ENCODE measurements at places on chromosomes 3 and 15.

DNA sequence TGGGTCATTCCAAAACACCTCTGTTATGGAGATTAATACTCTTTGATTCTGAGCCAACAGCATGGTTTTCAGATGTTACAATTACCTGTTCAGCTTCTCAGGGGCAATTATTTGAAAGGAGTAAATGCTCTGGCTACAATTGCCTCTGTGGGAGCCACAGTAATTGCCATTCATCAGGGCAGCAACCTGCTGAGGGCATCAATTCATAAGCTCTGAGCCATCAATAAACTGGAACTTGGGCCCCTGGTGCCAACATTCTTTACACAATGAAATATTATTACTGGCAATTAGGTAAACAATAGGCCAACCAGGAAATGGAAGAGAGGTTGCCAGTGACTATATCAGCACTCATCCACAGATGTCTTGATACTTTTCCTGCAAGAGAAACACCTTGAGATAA, 660.8 kb downstream of the MECOM start:
- DNase-seq: no peak

DNA sequence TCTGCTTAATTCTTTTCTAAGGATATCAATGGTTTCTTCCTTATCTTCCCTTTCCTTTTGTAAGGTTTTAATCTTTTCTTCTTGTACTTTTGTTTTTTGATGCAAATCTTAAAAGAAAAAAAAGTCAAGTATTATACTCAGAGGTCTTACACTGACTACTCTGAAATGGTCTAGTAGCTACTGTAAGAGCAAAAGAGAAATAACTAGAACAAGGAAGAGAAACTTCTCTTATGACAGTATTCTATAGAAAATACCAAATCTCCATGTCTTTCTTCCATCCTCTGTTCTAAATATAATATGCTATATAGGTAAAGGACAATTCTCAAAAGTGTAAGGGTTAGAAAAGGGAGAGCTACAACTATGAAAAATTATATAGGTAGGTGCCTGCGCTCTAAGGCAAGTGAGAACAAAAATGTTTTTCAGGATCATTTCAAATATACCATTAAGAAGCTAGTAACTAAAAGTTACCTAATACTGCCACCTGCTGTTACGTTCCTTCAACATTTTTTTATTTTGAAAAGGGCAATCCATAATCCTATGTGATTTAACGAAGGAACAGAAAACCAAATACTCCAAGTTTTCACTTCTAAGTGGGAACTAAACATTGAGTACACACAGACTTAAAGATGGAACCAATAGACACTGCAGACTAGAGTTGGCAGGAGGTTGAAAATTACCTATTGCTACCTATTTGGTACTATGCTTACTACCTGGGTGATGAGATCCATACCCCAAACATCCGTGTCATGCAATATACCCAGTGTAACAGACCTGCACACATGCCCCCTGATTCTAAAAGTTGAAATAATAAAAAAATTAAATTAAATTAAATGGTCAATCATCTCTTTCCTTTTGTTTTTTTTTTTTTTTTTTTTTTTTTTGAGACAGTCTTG, 36.7 kb downstream of the CIP2A start:
- no peak for DNase-seq

GRCh38 chr15:71333839-71334238, 218.6 kb downstream of the THSD4 start:
- no peak for DNase-seq

- DNase-seq: no peak
Measured at GRCh38 chr15:62799037-62799436, 243.5 kb upstream of the TPM1 start.

GRCh38 chr3:192869131-192870031, 48.3 kb downstream of the MB21D2 start:
- DNase-seq: no peak

DNA sequence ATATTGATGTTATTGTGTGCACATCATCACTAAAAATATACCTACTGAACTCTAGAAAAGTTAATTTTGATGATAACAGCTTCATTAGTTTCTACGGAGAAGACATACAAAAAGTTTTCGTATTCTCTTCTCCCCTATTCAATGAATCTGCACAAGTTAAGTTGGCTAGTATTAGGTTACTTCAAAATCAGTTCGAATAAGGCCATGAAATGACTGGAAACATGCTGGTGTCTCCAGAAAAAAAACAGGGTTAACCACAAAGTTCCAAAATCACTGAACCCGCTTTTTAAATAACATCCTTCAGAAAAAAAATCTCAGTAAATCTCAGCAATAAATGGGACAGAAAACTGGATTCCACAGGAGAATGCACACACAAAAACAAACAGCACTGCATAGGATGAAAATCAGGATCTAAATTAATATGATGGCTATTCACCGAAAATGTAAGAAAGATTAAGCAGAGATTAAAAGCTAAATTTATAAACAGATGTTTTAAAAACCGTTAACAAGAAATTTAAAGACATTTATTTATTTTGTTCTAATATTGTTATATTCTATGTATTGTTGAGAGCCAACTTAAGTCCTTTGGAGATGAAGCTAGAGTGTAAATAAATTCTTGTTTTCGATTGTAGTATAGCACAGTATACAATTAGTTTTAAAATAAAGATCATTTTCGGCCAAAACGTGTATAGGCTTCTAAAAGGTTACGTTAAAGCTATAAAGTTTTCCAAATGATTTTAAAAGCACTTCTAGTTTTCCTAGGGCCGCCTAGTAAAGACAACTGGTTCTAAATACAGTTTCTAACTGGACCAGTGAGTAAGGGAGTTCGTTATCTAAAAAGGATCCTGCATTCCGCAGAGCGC, 1.0 kb downstream of the IGSF11 start:
- DNase-seq: no peak

- no peak for DNase-seq
Measured at GRCh38 chr3:175356899-175357324, 497.8 kb downstream of the NAALADL2 start.

- DNase-seq: no peak
Measured at GRCh38 chr3:105730801-105731354, 137.9 kb downstream of the CBLB start.

DNA sequence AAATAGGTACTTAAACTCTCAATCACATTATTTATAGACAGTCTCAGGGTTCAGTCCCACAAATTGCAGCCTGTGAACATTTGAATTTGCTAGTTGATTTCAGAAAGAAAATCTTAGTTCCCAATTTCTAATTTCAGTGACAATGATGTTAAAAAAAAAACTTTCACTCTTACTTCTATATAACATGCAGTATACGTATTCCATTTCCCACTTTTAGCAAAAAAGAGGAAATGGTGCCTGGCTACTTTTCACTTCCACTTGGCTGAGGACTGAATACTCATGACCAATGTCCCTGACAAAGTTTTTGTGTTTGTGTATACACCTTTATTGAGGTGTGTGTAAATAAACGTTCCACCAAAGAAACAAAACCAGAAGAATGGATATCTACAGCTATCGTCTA, 32.1 kb upstream of the XCR1 start:
- DNase-seq: no peak

- no peak for DNase-seq
Measured at GRCh38 chr3:188646592-188646991, 492.6 kb downstream of the LPP start.

DNA sequence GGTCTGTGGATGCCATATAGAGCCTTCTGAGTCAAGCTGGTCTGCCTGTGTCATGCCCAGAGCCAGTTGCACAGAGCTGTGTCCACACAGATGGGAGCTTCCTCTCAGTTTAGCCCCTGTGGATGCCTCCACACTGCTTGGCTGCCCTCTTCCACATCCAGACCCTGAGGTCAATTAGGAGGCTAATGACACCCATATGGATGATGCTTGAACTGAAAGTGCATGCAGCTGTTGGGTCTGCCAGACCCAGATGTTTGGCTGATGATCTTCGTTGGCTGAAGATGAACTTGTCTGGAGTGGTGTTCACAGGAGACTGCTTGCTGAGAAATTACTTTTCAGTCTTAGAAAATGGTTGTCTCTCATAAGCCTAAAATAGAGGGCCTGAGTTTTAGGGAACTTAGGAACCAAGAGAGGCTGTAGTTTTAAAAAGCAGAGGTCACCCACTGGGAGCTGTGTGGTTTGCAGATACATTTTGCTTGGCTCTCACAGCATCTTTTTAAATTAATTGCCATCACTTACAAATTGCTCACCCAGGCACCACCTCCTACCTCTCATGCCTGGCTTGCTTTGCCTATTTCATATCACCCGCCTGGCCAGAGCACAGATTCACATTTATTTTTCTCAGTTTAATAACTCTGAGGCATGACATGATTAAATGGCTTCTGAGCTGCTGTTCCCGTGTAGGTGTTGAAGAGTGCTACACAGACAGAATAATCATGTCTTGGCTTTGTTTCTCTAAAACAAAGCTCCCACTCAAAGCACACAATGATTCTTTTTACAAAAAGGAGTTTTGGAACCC, 176.1 kb downstream of the MINAR1 start:
- DNase-seq: no peak

- no peak for DNase-seq
Measured at GRCh38 chr3:42442640-42443039, 32.2 kb upstream of the LYZL4 start.

DNA sequence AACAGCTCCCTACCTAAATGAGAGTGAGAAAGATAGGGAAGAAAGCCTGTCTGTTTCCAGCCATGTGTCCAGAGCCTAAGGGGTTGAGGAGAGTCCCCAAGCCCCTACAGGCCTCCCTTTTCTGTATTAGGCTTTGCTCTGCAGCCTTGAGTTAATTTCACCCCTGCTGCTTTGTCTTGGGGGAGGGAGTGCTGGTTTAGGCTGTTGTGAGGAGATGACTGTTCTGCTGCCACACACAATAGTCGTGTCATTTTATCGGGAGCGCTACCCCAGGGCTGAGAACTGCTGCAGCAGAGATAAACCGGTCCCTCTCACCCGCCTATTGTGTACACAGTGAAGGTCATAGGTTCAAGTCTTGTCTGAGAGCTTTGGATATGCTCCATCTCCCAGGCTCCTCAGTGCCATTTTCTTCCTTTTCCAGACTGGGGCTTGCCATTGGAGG, 1.4 kb downstream of the ZNF609 start:
- DNase-seq: peak; percentile 52

GRCh38 chr3:49906073-49906743, 2.5 kb upstream of the MST1R start:
- peak; percentile 69 for DNase-seq
